ENCODE measurements at places on chromosomes 6 and 20. TPM values are rescaled to one million over a fixed set of nuclear protein-coding genes. Genes with fewer than 3 reads are reported as not detected.
A peak's percentile ranks its signal among the peaks of the same experiment; 100 is the strongest.

DNA sequence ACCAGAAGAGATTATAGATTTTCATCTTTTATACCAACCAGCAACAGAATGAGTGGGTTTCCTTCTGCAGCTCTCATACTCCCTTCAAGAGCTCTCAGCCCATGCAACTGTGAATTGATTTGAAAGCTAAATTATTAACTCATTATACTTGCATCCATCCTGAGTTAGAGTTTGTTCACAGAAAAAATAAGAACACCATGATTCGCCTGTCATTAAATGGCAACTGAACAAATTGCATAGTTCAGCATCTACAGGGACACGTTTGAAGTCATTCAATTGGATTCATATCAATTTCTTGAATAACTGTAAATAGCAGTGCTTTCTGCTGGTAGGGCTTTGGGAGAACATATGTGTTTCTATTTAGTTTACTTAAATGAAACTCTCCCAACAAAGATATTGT lies 65.7 kb downstream of the NKAIN2 start:
- DNase-seq = no peak

DNA sequence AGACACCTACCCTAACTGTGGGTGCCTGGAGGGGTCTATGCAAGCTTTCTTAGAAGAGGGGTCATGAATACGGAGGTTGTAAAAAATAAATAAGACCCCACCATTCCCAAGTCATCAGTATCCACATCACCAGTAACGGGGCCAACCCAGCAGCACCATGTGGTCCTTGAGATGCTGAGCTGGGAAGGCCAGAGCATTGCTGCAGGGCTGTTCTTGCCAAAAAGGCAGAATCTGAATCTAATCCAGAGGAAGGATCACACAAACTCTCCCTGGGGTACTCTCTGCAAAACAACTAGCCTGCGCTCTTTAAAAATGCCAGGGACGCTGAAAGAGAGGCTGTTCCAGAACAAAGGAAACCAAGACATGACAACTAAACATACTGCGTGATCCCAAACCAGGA lies 43.2 kb downstream of the SSR1 start:
- no peak for DNase-seq

- no peak for DNase-seq
These were observed 9.6 kb upstream of the HSF2 start for GRCh38 chr6:122389704-122390372.

DNA sequence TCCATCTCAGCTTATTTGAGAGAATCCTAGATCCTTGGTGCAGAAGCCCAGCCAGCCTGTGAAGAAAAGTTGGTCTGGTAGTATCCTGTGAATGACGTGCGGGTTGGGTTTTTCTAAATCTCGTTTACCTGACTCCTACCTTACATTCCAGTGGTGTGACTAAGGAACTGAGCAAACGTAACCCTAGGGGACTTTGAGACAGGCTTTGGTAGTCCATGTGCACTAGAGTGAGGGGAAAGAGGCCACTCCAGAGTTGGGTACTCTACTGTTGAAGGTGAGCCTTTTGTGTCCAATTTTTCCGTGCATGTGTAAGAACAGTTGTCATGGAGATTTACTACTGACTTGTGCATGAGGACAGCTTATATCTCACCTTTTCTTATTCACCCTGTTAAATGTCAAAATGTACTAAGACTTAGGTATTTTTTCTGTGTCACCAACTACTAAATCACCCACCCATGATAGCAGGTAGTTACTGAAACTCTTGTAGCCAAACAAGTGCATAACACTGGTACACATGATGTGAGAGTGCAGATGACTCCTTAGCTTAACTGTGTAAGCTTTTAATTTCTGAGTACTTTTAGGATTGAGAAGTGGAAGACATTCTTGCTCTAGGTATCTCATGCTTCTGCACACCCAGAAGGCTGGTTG lies 26.3 kb upstream of the PLCG1 start:
- DNase-seq = no peak

GRCh38 chr6:7053125-7053774 lies 54.5 kb upstream of the RREB1 start:
- DNase-seq = no peak

DNA sequence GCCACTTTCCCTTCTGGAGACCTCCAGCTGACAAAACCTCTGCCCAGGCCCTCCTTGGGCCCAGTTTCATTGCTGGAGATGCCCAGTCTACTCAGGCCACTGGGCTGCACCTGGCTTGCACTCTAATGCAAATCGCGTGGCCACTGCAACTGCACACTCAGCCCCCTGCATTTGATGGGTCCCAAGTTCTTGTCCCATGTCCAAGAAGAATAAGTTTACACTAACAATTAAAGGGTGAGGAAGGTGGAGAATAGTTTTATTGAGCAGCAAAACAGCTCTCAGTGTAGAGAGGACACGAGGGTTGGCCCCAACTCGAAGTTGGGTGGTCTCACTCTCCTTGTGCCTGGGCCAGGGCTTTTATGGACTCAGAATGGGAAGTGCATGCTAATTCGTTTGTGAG lies 31.9 kb upstream of the THEMIS start:
- no peak for DNase-seq

OR2J3 gene
- not detected for total RNA-seq

- DNase-seq = no peak
These were observed 22.5 kb upstream of the SGK1 start for GRCh38 chr6:134340179-134340975.

DNA sequence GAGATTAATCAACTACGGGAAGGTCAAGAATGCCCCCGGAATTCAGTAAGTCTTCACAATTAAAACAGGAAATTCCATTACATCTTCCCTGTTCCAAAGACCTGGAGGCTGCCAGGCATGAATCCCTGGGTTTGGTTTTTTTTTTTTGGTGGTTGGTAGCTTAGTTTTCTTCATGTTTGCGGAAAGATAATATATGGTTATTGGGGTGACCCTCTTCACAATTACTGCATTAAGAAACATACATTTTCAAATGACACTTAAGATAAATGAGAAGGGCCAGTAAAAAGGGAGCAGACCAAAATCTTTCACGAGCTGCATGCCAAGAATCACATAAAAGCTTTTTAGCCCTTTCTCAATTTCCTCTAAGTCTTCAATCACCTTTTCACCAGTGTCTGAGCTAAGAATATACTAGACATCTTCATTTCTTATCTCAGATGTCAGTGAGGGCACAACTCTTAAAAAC lies 64.0 kb downstream of the KIF13A start:
- no peak for DNase-seq

GRCh38 chr6:166078294-166078693 lies 89.4 kb downstream of the TBXT start:
- no peak for DNase-seq

- no peak for DNase-seq
These were observed 137.9 kb upstream of the NEDD9 start for GRCh38 chr6:11370191-11371018.

GRCh38 chr6:28357036-28357435 lies 7.3 kb downstream of the ZKSCAN3 start:
- no peak for DNase-seq

DSP gene
- 0.25 TPM for total RNA-seq

- DNase-seq = peak; percentile 24
These were observed 9.0 kb upstream of the MRGBP start for GRCh38 chr20:62787321-62787720.

DNA sequence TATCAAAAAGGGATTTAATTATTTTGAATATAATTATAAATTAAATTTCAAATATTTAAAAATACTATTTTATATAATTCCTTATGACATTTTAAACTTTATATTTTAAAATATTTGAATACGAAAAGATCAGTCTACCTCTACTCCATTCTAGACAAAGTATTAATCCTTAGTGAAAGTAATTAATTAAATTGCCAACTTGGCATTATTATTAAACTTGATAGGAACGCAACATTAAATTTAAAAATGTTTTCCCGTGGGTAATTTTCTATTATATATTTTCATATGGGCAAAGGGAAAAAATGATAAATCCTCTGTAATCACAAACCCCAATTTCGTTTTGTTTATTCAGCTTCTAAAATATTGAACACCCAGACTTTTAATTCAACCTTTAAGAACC lies 8.4 kb upstream of the FHL5 start:
- no peak for DNase-seq

TDP2 gene
- 37.4 TPM for total RNA-seq

DNA sequence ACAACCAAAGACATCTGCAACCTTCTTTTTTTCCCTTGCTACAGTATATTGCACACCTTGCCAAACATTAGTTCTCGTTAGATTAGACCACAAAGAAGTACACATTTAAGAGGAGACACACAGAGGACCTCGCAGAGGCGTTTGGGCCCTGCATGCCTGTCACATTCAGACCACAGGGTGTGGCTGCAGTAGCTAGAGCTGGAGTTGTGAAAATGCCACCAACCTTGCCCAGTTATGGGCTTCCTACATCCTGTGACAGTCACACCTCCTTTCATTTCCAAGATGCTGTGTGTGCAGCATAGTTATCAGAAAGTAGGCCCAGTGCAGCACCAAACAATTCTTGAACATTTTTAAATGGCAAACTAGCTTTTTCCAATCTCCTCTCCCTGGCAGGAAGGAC lies 2.4 kb downstream of the SYNE1 start:
- peak; percentile 36 for DNase-seq

GRCh38 chr6:134896910-134897309 lies 53.0 kb downstream of the ALDH8A1 start:
- no peak for DNase-seq

DNA sequence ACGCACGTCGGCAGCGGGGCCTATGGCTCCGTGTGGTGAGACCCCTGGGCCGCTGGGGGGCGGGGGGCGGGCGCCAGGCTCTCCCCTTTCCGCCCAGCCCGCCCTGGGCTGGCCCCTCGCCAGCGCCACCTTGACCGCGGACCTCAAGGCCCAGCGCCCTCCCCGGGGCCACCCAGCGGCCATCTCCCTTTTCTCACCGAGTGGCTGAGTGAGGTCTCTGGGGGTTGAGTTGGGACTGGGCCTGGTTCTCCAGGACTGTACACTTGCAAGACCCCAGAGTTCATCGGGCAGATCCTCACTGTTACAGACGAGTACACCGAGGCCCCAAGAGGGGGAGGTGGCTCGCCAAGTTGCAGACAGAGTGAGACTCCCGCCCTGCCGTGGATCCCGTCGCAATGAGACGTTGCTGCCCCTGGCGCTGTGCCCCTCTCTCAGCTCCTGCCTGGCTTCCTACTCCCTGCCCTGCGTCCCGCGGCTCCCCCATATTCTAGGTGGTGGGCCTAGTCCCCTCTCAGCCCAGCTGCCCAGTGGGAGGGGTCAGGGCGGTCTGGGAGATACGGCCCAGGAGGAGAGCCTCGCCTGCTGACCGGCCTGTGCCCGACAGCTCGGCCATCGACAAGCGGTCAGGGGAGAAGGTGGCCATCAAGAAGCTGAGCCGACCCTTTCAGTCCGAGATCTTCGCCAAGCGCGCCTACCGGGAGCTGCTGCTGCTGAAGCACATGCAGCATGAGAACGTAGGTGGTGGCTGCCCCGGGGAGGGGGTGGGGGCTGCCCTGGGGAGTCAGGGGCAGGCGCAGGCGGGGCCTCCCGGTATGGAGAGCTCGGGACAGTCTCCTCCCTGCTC lies 576 bp downstream of the MAPK13 start:
- DNase-seq = peak; percentile 90

TUBB2B gene
- 0.67 TPM for total RNA-seq

DNA sequence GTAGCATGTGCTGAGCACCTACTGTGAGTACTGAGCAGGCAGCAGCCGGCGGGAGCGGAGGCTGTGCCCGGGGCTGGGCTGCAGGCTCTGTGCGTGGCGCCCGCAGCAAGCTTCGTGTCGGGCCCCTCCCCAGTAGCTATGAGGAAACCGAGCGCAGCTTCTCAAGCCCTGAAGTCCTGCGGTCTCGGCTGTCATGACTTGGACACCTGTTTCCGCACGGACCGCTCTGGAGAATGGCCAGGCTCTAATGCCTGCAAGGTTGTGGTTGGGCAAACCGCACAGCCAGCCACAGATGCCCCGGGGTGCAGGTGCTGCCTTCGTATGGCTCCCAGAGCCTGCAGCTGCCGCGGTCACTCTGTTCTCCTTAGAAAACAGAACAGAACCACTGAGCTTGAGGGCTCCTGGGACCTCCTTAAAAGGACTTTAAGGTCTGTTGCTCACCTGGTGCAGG lies 33.7 kb downstream of the PYGB start:
- DNase-seq = no peak

CDYL gene
- total RNA-seq = 31.2 TPM

DNA sequence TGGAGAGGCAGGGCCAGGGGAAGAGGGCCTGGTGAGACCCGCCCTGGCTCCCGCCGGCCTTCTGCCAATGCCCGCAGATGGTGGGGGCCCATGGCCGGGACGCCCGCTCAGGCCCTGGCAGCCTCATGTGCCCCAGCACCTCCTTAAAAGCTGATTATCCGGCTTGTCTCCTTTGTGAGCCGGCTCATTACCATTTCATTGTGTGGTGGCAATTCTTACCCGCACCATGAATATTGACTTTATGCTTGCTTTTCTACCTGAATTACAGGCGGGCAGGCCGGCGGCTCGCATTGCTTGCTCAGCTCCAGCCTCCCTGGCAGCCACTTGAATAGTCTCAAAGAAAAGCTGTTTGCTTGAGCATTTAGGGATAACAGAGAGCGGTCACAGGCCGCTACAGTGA lies 120.0 kb upstream of the JAG1 start:
- DNase-seq = no peak

VGLL2 gene
- not detected for total RNA-seq

DNA sequence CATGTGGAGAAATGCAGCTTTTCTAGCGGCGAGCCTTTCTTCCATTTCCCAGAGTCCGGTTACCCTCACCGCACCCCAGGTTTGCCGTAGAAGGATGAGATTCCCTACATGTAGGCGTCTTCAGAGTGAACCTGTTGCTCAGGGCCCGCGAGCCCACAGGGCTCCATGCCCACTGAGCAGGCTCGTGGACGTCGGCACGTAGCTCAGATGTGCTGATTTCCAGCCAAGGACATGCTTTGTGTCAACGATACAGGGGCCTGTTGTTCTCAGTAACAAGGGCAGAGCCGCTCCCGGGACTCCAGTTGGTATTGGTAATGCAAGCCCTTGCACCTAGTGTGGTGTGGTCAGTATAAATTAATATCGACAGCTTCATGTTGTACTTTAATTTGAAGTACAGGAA lies 159.6 kb downstream of the MTHFD1L start:
- DNase-seq = no peak

- DNase-seq = peak; percentile 95
These were observed 41.3 kb downstream of the PCNA start for GRCh38 chr20:5078399-5078958.

DNA sequence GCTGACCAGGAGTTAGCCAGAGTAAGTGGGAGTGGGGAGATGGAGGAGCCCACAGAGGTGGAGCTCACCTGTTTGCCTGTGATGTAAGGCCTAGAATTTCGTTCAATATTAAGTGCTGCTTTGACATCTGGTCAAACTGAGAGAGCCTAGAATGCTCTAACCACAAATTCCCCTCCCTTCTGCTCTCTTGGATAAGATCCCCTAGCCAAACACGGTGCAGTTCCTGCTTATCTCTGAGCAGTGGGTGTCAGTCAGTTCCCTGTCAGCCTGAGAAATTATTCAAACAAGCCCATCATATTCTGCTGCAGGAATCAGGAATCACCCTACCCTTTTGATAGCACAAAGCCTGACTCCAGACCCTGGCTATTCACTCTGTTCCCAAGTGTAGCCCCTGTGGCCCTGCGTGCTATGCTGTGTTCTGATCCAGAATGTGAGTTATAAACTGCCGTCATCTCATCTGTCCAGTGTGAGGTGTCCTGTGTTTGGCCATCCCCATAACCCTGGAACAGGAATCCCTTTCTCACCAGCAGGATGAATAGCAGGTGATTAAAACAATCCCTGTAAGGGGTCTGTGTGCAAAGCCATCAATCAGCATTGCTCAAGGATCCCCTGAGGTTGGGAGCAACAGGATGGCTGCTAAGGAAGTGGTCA lies 31.8 kb upstream of the ZNF133 start:
- no peak for DNase-seq

- no peak for DNase-seq
These were observed 251.8 kb upstream of the PLN start for GRCh38 chr6:118296129-118296901.
